ENCODE measurements at places on chromosomes 7 and 10.

DNA sequence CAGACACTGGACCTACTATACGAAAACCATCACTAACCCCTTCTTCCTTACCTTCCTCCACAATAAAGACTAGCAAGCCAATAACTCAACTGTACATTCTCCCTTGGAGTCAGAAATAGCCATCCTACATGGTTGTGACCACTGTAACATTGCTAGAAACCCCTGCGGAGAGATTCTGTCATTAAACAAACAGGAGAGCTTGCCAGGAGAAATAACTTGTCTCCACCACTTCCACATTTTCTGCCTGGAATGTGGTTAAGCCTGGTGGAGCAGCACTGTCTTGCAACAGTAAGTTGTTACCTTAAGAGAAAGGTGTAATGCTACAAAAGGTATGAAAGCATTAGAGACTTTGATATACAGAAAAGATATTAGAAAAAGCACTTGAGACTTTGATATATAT lies 45.8 kb downstream of the THSD7A start:
- no peak for DNase-seq

DNA sequence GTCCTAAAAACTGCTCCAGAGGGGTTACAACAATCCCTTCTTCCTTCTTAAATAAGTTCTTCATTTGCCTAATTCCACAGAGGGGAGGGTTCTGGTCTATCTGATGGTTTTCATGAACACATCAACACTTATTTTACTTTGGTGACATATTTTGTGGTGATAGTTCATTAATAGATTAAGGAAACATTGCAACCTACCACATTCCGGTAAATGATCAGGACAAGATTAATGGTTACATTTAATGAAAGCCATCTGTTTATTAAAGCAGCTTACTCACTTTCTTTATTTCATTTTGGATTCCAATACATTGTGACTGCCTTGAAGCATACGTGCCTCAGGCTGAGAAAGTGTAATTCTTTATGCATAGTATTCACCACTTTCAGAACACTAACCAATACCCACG lies 101.0 kb downstream of the SKIDA1 start:
- DNase-seq, result no peak

DNA sequence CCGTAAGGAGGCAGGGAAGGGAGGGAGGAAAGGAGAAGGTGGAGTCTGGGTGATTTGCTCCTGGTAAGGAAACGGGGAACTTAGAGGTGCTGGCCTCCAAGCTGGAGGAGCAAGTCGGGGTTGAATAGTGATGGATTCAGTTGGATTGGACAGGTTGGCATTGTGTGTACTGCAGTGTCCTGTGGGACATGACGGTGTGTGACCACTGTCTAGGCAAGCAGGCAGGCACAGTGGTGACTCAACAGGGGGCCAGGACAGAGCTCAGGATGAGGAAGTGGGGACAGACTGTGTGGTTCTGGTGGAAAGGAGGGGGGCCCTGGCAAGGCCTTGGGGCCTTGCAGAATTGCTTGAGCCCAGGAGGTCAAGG lies 48.8 kb downstream of the COL26A1 start:
- no peak for DNase-seq

- no peak for DNase-seq
These were observed 18.5 kb upstream of the ANTXRL start for GRCh38 chr10:46268076-46268881.

DNA sequence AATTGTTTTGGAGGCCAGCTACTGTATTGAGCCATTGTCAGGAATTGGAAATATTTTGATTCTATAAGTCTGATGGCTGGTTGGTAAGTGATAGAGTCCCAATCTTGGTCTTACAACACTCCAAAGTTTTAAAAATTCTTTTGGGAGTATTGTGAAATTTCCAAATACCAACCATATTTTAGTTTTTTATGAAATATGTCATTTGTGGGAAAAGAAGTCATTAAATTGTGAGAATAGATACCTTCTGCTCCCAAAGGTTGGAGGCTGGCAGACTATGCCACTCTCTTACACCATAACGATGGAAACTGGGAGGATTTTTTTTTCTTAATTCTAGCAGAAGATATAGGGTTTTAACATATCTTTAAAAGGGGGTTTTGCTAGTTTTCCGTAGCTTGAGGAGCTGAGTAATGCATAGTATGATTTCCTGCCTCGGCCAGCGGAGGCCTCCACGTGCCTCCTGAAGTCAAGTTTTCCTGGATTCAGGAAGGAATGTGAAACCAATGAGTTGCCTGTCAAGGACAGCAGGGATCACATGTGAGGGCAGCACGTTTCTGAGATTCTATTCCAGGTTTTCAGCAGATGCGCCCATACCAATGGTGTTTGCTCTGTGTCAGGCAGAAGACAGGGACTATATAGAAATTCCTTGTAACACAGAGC lies 92.2 kb upstream of the LAMB4 start:
- no peak for DNase-seq

All from occipital lobe (tissue), 3 donors.